ENCODE measurements at places on chromosomes 6 and 20.

- peak; percentile 9 for DNase-seq
These were observed 9.7 kb upstream of the CEP43 start for GRCh38 chr6:166989427-166990032.

- DNase-seq = no peak
These were observed 41.1 kb downstream of the KLHL31 start for GRCh38 chr6:53624502-53624901.

GRCh38 chr6:31114541-31114878 lies at the start of gene PSORS1C1:
Gene PSORS1C1 (plus strand): TSS chr6:31114800. CDS start chr6:31129633, 14,833 bp downstream.
- DNase-seq = peak; percentile 91

DNA sequence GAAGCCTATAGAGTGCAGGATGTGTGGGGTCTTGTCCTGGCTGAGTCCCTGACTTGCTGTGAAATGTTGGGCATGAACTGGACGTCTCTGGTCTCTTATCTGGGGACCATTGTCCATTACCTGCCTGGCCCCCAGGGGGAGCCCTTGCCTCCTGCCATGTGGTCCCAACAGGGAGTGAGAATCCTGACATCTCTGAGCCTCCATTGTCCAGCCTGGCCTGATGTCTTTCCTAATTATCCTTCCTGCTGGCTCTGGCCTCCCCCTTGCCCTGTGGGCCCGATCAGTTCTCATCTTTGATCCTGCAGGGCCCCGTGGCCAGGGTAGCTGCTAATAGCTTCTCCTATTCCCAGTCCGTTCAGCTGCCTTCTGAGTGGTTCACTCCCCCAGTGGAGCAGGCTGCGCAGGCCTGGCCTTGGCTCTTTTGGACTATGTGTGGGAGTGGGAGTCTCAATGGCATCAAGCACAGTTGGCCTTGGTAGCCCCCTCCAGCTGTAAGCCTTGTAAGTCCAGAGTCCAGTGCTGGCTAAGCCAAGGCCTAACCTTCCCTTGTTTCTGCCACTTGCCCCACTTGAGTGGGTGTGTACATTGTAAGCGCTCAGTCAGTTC lies 77.9 kb upstream of the RALY start:
- DNase-seq = no peak

GRCh38 chr6:116018976-116019375 lies 41.7 kb downstream of the FRK start:
- no peak for DNase-seq

DNA sequence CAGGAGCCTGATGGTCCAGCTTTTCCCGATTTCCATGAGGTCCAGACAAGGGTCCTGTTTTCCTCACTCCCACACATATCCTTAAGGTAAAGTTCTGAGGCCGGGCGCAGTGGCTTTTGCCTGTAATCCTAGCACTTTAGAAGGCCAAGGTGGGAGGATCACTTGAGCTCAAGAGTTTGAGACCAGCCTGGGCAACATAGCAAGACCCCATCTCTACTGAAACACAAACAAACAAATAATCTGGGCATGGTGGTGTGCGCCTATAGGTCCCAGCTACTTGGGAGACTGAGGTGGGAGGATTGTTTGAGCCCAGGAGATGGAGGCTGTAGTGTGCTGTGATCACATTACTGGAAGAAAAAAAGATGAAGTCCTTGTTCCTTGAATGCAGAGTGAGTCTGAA lies 53.2 kb upstream of the IYD start:
- no peak for DNase-seq

- no peak for DNase-seq
These were observed at the start of gene BANF2 for GRCh38 chr20:17699931-17700351. Gene BANF2 (plus strand): TSS chr20:17699966. CDS start chr20:17725026, 25,060 bp downstream.

DNA sequence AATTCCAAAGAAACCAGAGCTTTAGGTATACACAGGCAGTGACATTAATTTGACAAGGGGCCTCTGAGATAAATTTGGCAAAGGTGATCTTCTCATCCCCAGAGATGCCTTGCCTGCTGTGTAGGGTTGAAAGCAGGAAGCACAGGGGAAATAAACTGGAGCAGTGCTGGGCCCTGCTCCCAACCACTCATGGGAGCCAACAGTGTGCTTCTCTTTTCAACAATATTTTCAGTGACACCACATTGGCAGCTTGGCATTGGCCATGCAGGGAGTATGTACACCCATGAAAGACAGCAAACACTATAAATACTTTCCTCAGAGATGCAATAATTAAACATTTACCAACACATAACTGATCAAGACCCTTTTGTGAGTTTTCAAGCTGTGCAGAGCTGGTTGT lies 90.7 kb upstream of the F13A1 start:
- DNase-seq = no peak

GRCh38 chr20:59628171-59628570 lies 23.8 kb downstream of the PHACTR3 start:
- no peak for DNase-seq

- no peak for DNase-seq
These were observed 97.4 kb upstream of the SOX4 start for GRCh38 chr6:21496196-21496595.

DNA sequence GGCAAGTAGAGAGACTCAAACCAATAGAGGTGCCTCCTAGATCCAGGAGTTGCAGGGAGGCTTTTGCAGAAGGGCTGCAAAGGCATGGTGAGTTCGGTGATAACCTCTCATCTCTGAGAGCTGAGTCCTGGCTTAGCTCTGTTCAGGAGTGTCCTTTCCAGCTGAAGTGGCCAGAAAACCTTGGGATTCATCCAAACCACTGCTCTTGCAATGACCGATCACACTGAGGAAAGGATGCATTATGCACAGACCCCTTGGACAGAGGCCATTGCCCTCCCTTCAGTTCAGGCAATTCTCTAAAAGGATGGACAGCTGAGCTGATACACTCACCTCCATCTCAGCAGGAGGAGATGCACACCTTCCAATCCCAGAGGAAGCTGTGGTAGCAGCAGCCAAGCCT lies 158.8 kb upstream of the ENPP5 start:
- DNase-seq = no peak

Data from HFFc6 (cell line).